ENCODE measurements at places on chromosomes 2 and 18.

DNA sequence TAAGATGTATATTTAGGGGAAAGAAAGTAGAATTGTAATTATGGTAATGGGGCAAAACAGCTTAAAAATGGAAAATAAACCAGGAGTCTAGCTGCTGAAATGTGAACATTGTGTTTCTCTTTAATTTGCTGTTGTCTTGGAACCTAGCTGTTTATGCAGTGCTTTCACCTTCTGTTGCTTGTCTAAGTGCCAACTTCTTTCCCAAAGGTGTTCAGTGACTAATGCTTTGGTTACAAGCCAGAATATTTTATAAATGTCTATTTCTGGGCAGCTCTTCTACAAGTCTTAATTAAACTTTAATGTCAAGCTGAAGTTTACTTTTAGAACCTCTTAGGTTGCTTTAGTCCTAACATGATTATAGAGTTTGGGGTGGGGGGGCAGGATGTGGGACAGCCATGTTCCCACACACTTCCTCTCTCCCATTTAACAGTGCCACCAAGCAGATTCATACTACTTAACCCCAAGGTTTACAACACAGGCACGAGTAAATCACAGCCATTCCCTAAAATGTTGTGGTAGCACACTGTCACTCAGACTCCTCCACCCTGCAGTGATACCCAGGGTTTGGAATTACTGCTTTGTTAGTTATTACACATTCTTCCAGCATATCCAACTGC is 60.6 kb downstream of the ITGA4 start:
- no peak for DNase-seq

GRCh38 chr18:63974991-63975390 is 5.1 kb downstream of the SERPINB8 start:
- no peak for DNase-seq

DNA sequence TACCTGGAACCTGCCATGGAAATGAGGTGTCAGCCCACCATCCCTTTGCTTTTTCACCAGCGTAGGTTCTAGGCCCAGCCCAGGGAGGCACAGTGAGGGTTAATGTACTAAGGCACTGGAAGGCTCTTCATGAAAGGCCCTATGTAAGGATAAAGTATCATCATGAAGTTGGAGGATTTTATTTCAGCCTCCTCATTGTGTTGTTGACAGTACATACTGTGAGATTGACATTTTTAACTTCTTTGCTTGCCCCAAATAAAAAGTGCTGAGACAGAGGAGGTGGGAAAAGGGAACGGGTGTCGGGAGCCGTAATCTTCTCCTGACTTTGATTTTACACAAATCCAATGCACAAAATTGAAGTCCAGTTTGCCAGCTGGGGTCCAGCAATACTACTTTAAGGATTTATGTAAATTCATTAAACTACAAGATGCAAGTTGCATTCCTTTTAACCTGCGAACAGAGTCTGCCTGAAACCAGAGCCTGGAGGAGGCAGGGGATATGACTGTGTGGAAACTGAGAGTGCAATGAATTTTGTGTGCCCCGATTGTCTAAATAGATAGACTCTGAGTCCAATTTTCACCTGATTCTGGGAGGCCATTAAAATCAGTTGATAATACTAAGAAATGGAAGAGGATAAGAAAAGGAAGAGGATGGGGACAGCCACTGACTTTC is 5.4 kb upstream of the NCKAP5 start:
- DNase-seq, result no peak

DNA sequence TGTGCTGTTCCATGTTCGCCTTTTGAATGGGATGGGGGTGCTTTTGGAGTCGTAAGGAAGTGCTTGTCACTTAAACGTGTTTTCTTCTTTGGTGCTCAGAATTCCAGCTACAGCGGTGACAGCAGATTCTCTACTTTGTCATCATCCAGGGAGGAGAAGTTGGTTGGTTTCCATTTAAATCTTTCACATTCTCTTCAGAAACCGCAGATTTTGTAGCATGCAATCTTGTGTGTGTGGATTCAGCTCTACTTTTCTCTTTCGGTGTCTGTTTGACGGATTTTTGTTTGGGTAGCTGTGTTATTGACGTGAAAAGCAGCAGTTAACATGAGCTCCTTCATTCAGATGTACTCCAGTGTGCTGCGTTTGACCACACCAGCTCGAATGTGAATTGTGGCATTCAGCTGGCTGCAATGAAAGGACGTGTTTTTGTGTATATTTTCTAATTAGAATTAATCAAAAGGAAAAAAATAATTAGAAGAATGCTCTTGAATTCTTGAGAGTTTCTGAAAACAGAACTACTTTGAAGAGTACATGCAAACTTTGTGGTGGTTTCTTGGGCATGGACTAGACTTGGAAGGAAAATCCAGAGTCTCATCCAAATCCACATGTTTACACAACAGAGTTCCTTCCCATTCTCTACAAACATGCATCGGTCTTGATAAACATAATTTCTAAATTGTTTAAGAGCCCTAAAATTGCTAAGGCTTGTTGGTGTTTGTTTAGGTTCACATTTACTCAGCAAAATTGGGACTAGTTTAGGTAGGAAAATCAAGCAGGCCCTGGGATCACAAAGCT is 68.7 kb upstream of the RBM44 start:
- DNase-seq, result no peak
